Effector memory CD8-positive, alpha-beta T cell (primary cell): ENCODE measurements at places on chromosomes 7 and 10.

GRCh38 chr10:103835096-103836050, 20.0 kb downstream of the SH3PXD2A start:
- peaks cover 3% of the 10 kb centered on the region for H3K27me3 ChIP-seq
- no peak for DNase-seq
- no peak overlapping the region for H3K4me3 ChIP-seq
- no peaks in the 10 kb centered on the region for H3K36me3 ChIP-seq
- no peaks in the 10 kb centered on the region for H3K4me1 ChIP-seq

GRCh38 chr7:157601530-157601929, 264.7 kb downstream of the DNAJB6 start:
- H3K4me3 ChIP-seq, result no peak overlapping the region
- DNase-seq, result no peak
- H3K36me3 ChIP-seq, result no peaks in the 10 kb centered on the region
- no peaks in the 10 kb centered on the region for H3K4me1 ChIP-seq
- no peak overlapping the region for H3K27ac ChIP-seq
- peaks cover 34% of the 10 kb centered on the region for H3K27me3 ChIP-seq

- H3K27ac ChIP-seq, result no peak overlapping the region
- peaks cover 32% of the 10 kb centered on the region for H3K4me1 ChIP-seq
- no peaks in the 10 kb centered on the region for H3K27me3 ChIP-seq
- peaks cover 3% of the 10 kb centered on the region for H3K36me3 ChIP-seq
Measured at GRCh38 chr10:98396096-98397063, 18.6 kb downstream of the PYROXD2 start.

GRCh38 chr10:71644307-71645180, 75.0 kb downstream of the C10orf105 start:
- peaks cover 6% of the 10 kb centered on the region for H3K27me3 ChIP-seq
- H3K4me1 ChIP-seq, result no peaks in the 10 kb centered on the region
- H3K27ac ChIP-seq, result no peak overlapping the region
- DNase-seq, result no peak

- peaks cover 14% of the 10 kb centered on the region for H3K36me3 ChIP-seq
- DNase-seq, result no peak
- peak overlapping the region; percentile 15 for H3K27ac ChIP-seq
- no peaks in the 10 kb centered on the region for H3K27me3 ChIP-seq
- no peak overlapping the region for H3K4me3 ChIP-seq
Measured at GRCh38 chr7:8068892-8069686, 100.5 kb downstream of the GLCCI1 start.

DNA sequence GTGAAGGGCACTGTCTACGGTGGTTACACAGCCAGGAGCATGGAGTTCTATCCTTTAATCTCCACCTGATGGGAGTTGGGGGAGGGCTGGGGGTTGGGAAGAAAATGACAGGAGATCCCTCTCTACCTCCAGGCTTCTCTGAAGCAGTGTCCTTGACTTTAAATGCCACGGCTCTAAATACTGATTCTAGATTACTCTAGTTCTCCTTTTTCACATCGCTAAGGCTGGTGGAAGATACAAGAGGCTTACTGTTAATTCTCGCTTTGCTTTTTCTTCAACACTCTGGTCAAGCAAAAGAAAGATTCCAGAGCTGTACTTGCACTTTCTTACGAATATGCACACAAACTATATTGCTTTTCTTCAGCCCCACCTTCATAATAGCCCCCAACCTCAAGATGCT, 30.5 kb downstream of the ARL3 start:
- no peak overlapping the region for H3K27ac ChIP-seq
- peaks cover 5% of the 10 kb centered on the region for H3K4me1 ChIP-seq
- H3K4me3 ChIP-seq, result no peak overlapping the region
- peaks cover 15% of the 10 kb centered on the region for H3K36me3 ChIP-seq
- no peaks in the 10 kb centered on the region for H3K27me3 ChIP-seq
- no peak for DNase-seq

GRCh38 chr7:118839515-118839914, 615.0 kb downstream of the ANKRD7 start:
- H3K4me1 ChIP-seq, result no peaks in the 10 kb centered on the region
- no peaks in the 10 kb centered on the region for H3K36me3 ChIP-seq
- no peaks in the 10 kb centered on the region for H3K27me3 ChIP-seq
- DNase-seq, result no peak
- H3K4me3 ChIP-seq, result no peak overlapping the region
- H3K27ac ChIP-seq, result no peak overlapping the region

DNA sequence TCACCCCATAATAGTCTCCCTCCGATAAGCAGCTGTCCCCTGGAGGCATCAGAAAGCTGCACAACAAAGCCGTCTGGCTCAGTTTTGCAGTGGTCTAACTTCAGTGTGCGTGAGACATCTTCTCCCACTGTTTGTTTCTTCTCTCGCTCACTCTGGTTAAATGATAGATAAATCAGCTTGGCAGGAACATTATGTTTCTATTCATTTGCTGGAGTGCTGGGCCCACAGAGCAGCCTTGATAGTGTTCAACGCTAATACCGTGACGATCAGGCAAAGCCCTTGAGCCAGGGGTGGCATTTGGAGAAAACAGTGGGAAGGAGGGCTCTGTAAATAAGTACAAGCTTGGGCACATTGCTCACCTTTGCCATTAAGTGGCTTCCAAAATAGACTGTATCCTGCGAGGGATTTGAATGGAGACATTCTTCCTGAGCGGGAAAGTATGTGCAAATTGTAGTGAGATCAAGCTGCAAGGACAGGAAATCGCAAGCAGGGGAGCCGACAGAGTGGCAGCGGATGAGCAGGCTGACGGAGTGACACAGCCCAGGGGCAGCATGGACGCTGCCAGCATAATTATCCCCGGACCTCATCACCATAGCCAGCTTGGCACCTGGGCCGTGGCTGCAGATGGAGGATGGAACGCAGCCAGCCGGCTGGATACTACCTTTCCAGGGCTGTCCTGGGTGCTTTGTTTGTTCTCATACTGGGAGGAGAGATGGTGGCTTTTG, 256.8 kb upstream of the FZD8 start:
- no peak overlapping the region for H3K27ac ChIP-seq
- DNase-seq, result no peak
- no peaks in the 10 kb centered on the region for H3K36me3 ChIP-seq
- H3K27me3 ChIP-seq, result no peaks in the 10 kb centered on the region
- no peaks in the 10 kb centered on the region for H3K4me1 ChIP-seq

- no peak overlapping the region for H3K27ac ChIP-seq
- DNase-seq, result no peak
- no peaks in the 10 kb centered on the region for H3K36me3 ChIP-seq
Measured at GRCh38 chr7:94357076-94357475, 37.6 kb upstream of the COL1A2 start.

DNA sequence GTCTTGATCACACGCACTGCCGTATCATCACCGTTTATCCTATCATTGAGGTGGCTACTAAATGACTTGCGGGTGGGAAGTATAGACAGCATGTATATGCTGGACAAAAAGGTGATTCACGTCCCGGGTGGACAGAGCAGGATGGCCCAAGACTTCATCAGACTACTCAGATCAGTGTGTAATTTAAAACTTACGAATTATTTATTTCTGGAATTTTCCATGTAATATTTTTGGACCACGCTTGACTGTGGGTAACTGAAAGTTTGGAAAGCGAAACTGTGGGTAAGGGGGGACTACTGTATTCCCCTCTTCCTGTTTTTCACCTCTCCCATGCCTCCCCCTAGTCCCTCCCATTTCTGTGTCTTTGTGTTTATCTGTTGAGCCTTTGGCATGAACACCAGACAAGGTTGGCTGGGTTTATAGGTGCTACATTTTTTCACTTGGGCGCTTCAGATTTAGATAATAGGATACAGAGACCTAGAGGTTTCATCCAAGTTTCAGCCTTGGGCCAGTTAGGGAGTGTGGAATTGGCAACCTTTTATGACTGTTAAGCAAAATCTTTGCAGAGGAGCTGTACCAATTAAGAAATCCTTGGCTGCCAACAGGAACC, 55.8 kb downstream of the RBM20 start:
- H3K27ac ChIP-seq, result no peak overlapping the region
- H3K36me3 ChIP-seq, result peaks cover 3% of the 10 kb centered on the region
- no peak for DNase-seq
- no peaks in the 10 kb centered on the region for H3K27me3 ChIP-seq
- H3K4me3 ChIP-seq, result no peak overlapping the region
- H3K4me1 ChIP-seq, result no peaks in the 10 kb centered on the region

GRCh38 chr7:552868-553635, 33.4 kb upstream of the PDGFA start:
- H3K27ac ChIP-seq, result no peak overlapping the region
- no peaks in the 10 kb centered on the region for H3K27me3 ChIP-seq
- no peaks in the 10 kb centered on the region for H3K4me1 ChIP-seq
- H3K4me3 ChIP-seq, result no peak overlapping the region

- H3K27ac ChIP-seq, result no peak overlapping the region
- H3K4me3 ChIP-seq, result no peak overlapping the region
- DNase-seq, result no peak
- H3K4me1 ChIP-seq, result no peaks in the 10 kb centered on the region
- no peaks in the 10 kb centered on the region for H3K36me3 ChIP-seq
Measured at GRCh38 chr10:2852574-2853323, 214.6 kb upstream of the PFKP start.

DNA sequence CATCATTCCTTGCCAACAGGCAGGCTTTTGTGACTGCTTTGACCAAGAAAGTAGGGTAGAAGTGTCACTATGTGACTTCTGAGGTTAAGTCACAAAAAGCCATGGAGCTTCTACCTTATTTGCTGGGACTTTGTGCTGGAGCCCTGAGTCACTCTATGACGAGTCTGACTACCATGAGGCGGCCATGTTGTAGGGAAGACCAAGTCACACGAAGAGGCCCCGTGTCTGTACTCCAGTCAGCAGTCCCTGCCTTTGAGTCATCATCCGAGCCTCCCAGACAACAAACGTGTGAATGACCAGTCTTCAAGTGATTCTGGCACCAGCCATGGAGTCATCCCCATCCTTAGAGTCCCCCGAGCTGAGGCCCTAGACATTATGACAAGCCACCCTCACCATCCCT, 3.5 kb upstream of the MYL10 start:
- DNase-seq, result no peak
- H3K4me1 ChIP-seq, result no peaks in the 10 kb centered on the region
- H3K4me3 ChIP-seq, result no peak overlapping the region
- H3K27ac ChIP-seq, result no peak overlapping the region

GRCh38 chr7:137878333-137878961, 31.7 kb upstream of the DGKI start:
- no peak overlapping the region for H3K4me3 ChIP-seq

- DNase-seq, result no peak
- H3K4me1 ChIP-seq, result peaks cover 50% of the 10 kb centered on the region
Measured at GRCh38 chr10:1050145-1050544, 1.2 kb upstream of the IDI1 start.

- H3K36me3 ChIP-seq, result peaks cover 16% of the 10 kb centered on the region
- H3K4me3 ChIP-seq, result peak overlapping the region; percentile 97
- no peak for DNase-seq
Measured at GRCh38 chr7:22855049-22855392, 32.4 kb upstream of the TOMM7 start.

DNA sequence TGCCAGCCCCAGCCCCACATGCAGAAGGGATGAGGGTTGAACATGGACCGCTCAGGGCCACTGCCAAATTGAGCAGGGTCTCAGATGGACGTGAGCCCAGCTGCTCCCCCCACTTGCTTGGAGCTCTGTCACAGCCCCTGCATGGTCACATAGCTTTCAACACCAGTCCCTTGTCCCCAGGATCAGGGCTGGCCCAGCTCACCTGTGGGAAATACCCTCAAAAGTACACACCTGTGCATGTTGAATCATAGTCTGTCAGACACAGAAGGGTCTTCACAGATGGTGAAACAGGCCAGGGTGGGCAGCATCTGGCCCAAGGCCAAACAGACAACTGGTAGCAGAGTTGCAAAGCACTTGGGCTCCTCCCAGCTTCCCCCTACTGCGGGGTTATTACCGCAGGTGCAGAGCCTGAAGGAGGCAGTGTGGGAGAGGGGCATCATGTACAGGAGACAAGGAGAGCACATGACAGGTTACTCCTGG, 77.6 kb upstream of the UNC5B start:
- H3K36me3 ChIP-seq, result peaks cover 4% of the 10 kb centered on the region
- H3K4me3 ChIP-seq, result no peak overlapping the region
- peaks cover 59% of the 10 kb centered on the region for H3K27me3 ChIP-seq
- DNase-seq, result no peak
- H3K4me1 ChIP-seq, result no peaks in the 10 kb centered on the region

GRCh38 chr10:1596482-1597099, 140.7 kb downstream of the ADARB2 start:
- no peak for DNase-seq
- no peak overlapping the region for H3K27ac ChIP-seq
- H3K27me3 ChIP-seq, result peaks cover 25% of the 10 kb centered on the region
- H3K4me3 ChIP-seq, result no peak overlapping the region

DNA sequence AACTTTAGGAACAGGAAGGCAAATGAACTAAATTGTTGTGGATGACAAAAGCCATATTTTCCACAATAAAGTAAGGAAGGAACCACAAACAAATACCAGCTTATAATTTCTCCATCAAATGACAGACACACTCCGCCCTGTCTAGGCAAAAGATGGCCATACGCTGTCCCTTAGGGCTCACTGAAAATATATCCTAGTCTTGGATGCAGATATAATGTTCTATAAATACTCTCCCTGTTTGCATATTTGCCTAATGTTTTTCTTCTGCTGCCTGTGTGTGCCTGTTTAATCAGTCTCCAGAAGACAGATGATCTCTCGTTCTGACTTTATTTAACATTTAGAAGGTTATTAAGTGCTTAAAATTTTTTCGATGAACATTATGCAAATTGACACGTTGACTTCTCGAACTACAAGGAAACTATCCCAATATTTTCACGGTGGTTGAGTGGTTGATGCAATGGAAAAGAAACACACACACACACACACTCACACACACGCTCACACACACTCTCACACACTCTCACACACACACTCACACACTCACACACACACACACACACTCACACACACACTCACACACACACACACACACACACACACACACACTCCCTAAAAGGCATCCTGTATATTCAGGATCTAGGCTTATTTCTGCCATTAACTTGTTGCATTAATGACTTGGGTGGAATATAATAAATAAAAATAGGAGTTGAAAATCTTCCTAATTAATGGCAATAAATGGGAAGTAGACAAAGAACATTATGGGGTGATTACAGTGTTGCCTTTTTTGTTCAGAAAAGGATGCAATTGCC, 297.1 kb downstream of the PRPF18 start:
- H3K27me3 ChIP-seq, result peaks cover 37% of the 10 kb centered on the region
- no peaks in the 10 kb centered on the region for H3K36me3 ChIP-seq
- DNase-seq, result no peak
- no peak overlapping the region for H3K4me3 ChIP-seq
- no peak overlapping the region for H3K27ac ChIP-seq
- H3K4me1 ChIP-seq, result no peaks in the 10 kb centered on the region

GRCh38 chr7:55022002-55022985, 3.5 kb downstream of the EGFR start:
- no peak overlapping the region for H3K27ac ChIP-seq

GRCh38 chr7:138208142-138208570, 131.9 kb downstream of the AKR1D1 start:
- H3K4me1 ChIP-seq, result no peaks in the 10 kb centered on the region
- H3K27me3 ChIP-seq, result peaks cover 25% of the 10 kb centered on the region
- DNase-seq, result no peak
- H3K4me3 ChIP-seq, result no peak overlapping the region

DNA sequence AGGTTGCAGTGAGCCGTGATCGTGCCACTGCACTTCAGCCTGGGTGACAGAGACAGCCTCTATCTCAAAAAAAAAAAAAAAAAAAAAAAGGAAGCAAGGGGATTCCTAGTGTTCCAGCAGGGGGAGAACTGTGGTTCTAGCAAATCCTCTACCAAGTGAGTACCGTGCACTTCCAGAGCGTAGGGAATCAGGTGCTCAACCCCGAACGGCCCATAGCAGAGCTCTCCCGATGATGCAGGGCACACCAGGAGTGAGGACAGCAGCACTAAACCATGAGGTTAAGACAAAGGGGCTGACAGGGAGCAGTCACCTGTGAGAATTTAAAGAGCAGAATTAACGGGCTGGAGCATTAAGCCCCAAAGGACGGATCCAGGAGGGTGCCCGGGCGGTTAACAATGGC, 173.6 kb downstream of the PTPRN2 start:
- H3K4me3 ChIP-seq, result no peak overlapping the region
- no peaks in the 10 kb centered on the region for H3K36me3 ChIP-seq
- H3K27ac ChIP-seq, result no peak overlapping the region
- H3K27me3 ChIP-seq, result peaks cover 9% of the 10 kb centered on the region
